ENCODE measurements at places on chromosomes 16 and 17.

DNA sequence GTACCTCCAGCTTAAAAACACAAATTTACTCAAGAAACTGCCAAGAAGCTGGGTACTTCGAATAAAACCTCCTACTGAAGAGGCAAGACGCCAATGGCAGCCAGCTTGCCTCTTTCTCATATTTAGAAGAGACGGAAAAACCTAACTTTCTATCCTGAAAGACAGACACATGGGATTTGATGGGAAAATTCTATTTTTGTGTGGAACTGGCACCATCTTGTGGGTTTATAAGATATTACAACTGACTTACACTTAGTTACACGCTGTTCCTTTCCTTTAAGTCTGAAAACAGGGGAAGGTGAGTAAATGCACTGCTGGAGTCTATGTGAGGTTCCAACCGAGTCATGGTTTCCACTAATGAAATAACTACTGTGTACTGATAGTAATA is 10.3 kb downstream of the ZNF18 start:
- DNase-seq, result peak; percentile 44

DNA sequence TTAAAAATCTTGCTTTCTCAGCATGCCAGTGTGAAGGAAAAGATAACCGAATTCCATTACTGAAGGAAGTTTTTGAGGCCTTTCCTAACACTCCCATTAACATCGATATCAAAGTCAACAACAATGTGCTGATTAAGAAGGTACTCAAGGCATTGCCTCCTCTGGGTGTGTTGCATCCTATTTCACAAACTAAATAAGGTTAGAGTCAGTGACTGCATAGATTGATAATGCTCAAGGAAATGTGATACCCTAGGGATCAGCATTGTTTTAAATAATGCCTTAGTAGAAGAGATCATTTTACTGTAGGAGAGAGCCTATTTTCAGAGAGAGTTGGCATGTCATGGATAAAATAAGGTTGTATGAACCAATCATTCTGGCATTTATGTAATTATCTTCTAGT is 36.8 kb downstream of the GDPD1 start:
- no peak for DNase-seq

DNA sequence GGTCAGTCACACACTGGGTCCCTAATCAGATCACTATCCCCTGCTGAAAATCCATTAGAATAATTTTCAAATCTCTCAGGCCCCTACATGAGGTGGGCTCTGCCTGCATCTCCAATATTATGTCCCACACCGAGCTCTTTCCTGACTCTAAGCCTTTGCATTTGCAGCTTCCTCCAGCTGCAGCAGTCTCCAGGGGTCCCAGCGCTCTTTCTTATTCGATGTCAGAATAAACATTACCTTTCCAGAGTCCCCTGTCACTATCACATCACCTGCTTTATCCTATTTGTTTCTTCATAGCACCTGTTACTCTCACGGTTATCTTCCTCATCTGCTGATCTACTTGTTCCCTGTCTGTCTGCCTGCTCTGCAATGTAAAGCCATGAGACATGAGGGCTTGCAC is 57.3 kb upstream of the MON1B start:
- no peak for DNase-seq

DNA sequence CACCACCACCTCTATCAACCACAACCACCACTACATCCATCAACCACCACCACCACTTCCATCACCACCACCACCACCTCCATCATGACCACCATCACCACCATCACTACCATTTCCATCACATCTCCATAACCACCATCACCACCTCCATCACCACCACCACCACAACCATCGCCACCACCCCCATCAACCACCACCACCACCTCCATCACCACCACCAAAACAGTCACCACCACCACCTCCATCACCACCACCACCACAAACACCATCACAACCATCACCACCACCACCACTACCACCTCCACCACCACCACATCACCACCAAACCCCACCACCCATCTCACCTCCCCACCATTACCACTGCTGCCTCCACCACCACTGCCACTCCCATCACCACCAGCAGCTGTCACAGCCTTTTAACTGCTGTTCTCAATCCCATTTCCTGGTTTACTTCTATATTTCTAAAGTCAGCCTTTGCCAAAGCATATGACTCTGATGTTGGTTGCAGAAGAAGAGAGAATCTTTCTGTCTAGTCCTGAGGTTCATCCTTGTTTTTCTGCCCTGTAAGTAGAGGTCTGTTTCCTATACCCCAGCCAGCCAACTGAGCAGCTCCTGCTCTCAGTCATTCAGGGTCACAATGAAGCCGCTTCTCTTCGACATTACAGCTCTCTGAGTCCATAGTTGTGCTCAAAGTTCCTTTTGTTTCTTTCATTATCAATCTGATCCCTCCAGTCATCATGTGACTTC is 14.0 kb downstream of the MARCHF10 start:
- no peak for DNase-seq

DNA sequence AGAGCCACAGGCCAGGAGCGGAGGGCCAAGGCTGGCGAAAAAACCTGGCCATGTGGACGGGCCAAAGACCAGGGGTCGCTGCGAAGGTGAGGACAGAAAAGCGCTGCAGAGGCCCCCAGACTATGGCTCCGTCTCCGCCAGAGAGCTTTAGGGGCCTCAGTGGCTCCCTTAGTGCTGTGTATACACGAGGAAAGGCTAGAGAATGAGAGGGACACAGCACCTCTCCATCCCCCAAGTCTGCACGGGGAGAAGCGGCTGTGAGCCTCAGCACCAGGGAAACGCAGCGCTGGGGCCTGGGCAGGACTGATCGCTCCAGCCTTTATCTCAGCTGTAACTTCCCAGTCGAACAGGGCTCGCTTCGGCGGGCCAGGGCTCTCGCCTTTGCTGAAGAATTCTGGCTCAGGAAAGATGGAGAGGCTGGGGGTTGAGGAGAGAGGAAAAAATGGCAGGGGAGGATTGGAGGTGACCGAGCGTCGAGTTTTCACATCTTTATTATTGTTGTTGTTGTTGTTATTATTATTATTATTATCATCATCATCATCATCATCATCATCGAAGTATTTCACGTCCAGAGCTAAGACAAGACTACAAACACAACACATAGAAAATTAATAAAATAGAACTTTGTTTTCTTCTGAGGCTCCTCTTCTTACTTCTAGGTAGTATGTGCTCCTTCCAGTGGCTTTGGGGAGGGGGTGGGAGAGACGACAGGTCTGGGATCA is 1.9 kb upstream of the HOXB5 start:
- no peak for DNase-seq

DNA sequence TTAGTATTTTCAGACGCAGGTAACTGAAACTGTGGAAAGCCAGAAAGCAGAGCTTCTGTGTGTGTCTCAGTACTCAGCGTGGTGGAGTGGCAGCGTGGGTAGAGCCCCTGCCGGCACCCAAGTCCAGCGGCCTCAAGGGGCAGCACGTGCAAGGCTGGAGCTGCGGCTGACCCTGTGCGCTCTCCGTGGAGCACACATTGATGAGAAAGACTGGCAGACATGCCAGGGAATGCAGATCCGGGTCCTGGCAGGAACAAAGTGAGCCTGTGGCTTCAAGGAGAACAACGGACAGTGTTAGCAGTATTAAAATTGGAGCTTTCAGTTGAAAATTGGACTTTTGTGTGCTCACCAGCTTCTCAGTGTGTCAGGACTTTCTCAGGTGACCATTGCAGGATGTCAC is 23.3 kb downstream of the ZC3H18 start:
- no peak for DNase-seq

DNA sequence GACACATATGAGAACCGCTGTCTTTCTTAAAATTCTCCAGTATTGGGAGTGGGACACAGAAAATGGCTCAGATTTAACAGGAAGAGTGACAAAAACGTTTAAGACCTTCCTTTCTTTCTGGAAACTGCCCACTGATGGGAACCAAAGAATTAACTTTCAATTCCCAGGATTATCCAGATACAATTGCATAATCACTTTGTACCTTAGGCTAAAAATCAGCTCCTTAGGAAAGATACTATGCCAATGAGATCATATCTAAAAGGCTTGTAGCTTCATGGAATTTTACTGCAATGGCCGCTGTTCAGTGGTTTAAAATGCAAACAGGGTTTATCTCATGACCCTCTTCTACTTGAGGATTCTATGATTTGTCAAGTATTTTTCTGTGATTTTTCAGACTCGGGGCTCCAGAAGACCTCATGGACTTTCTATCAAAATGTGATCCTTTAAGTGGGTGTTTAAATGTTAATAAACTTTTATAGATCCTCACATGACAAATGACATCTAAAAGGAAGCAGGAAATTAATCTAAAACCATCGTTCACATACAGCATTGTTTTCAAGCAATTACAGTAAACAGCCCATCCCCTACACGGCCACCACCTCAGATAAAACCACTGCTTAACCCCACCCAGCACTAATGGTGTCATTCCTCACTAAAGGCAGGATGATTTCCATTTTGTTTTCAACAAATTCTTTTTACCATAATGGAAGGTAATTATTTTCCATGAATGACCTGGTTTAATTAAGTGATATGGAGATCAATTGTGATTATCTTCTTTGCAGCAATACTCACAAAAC is 31.6 kb upstream of the ERN1 start:
- DNase-seq, result no peak

- DNase-seq, result no peak
Measured at GRCh38 chr17:19538095-19539039, 4.7 kb downstream of the SLC47A1 start.

- DNase-seq, result no peak
Measured at GRCh38 chr17:58911741-58912343, 156.2 kb downstream of the PPM1E start.

DNA sequence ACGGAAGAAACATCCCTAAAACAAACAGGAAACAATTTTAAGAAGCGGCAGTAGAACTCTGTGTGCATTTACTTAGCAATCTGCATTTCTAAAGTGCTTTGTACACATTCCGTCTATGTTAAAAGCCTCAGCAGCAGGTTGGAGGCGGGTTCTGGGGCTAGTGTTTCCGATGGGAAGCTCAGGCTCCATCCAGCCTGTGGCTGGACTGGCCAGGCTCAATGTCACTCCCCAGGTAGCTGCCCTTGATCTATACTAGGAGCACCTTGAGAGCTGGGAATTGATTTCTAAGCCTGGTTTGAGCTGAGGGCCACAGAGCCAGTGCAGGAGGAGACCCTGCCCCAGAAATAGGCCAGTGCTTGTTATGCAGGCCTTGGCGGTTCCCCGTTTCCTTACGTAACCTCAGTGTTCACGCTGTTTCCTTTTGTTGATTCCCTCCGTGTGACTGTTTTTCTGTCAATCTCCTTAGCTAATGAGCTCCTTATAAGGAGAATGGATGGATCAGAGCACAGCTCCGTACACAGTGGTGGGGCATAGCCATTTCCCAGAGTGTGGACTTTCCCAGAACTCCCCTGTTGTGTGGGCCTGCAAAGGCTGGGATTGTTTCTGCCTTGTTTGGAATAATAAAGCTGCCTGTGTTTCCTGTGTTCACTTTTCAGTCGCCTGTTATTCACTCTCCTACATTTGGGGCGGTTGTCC is 21.4 kb downstream of the ADORA2B start:
- DNase-seq, result no peak

DNA sequence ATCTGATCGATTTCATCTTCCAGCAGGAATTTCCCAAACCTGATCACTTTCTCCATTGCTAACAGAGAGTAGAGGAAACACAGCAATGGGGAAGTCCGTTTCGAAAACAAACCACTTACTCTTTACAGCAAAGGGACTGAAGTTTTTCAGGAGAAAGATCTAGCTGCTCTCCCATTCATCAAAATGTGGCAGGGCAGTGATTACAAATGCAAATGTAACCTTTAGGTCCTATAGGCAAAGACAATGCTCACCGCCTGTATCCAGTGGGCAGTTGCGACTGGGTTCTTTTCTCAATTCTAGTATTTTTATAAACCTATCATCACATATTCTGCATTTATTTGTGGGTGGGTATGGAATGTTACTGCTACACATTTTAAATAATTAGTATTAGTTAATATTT is 218.0 kb upstream of the ZFHX3 start:
- no peak for DNase-seq

- DNase-seq, result no peak
Measured at GRCh38 chr16:88515371-88515770, 54.8 kb upstream of the ZC3H18 start.

DNA sequence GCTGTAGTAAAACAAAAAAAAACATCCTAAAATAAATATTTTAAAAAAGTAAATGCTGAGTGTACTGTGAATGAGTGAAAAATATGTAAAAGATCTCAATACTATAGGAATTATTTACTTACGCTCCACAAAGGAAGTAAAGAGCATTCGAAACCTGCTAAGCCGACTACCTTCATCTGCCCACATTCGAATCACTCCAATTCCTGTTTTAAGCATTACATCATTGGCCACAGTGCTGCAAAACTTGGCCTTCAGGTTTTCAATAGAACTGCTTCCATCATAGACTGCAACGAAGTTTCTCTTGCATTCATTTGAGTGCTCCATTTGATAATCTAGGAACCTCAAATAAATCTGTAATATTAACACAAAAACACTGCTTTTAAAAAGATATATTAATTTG is 34.4 kb downstream of the NETO2 start:
- DNase-seq, result no peak

- no peak for DNase-seq
Measured at GRCh38 chr16:77859493-77860232, 71.3 kb downstream of the VAT1L start.

DNA sequence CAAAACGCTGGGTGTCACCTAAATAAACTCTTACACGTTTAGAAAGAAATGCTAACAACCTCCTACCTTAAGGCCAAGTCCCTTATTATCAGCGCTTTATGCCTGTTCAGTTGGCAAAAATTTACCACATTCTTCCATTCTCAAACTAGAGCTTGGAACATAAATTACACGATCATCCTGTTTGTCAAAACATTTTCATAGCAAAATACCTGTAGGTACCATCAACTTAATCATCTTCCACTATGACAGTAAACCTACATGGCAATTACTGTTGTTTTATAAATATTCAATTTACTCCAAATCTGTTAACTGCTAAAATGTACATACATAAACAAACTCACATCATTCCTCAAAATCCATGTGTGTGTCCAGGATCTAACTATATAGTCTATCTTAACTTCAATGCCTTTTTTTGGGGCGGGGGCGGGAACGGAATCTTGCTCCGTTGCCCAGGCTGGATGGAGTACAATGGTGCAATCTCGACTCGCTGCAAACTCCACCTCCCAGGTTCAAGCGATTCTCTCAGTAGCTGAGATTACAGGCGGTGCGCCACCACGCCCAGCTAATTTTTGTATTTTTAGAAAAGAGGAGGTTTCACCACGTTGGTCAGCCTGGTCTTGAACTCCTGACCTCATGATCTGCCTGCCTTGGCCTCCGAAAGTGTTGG is 4.4 kb downstream of the RPL23 start:
- no peak for DNase-seq

GRCh38 chr16:16021988-16022682 is 72.7 kb downstream of the ABCC1 start:
- DNase-seq, result peak; percentile 96

- DNase-seq, result no peak
Measured at GRCh38 chr16:84725481-84726078, 25.8 kb downstream of the USP10 start.

- DNase-seq, result no peak
Measured at GRCh38 chr16:70777973-70778406, 23.0 kb downstream of the VAC14 start.

GRCh38 chr17:40648384-40648968 is 858 bp upstream of the SMARCE1 start:
- peak; percentile 26 for DNase-seq

GRCh38 chr16:75323933-75324332 is 72.5 kb upstream of the BCAR1 start:
- DNase-seq, result no peak
